ENCODE measurements at places on chromosomes 5 and 9. TPM values are rescaled to one million over a fixed set of nuclear protein-coding genes. Genes with fewer than 3 reads are reported as not detected.
A peak's percentile ranks its signal among the peaks of the same experiment; 100 is the strongest.

DNA sequence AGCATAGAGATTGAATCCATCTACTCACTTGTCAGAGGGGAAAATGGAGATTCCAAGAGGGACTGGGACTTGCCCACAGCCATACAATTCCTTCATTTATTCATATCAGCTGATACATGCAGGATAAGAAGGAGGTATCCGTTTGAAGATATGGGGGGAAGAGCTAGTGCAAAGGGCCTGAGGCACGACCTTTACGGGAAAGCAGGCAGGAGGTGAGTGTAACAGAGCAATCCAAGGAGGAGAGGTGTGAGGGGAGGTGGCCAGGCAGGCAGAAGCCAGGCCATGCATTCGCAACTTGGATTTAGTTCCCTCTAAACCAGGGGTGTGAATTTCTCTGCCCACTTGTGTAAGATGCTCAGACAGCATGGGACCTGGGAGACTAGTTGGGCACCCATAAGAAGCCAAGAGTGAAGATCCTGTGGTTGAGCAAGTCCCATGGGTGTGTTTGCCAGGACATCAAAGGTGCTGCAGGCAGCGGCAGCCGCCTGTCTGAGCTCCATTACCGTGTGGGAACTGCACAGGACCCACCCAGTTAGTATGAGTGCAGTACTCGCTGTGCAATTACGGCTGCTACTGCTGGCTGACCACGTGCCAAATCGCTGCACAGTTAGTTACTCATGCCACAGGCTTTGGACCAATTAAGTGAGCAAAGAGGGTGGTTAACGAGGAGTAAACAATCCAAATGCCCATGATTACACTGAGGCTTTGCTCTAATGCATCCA lies 31.4 kb upstream of the FAT2 start:
- no peaks in the 10 kb centered on the region for H3K4me1 ChIP-seq
- no peak overlapping the region for H3K27ac ChIP-seq
- no peaks in the 10 kb centered on the region for H3K36me3 ChIP-seq
- H3K27me3 ChIP-seq: peaks cover 1% of the 10 kb centered on the region
- no peak overlapping the region for H3K4me3 ChIP-seq

- H3K36me3 ChIP-seq: no peaks in the 10 kb centered on the region
- no peaks in the 10 kb centered on the region for H3K27me3 ChIP-seq
- H3K4me1 ChIP-seq: no peaks in the 10 kb centered on the region
- no peak overlapping the region for H3K4me3 ChIP-seq
- H3K27ac ChIP-seq: no peak overlapping the region
- no peak for DNase-seq
These were observed 57.5 kb upstream of the HTR1A start for GRCh38 chr5:64019746-64020145.

- peaks cover 14% of the 10 kb centered on the region for H3K27me3 ChIP-seq
- no peaks in the 10 kb centered on the region for H3K4me1 ChIP-seq
- DNase-seq: no peak
- no peaks in the 10 kb centered on the region for H3K36me3 ChIP-seq
These were observed 19.1 kb downstream of the PALM2AKAP2 start for GRCh38 chr9:109799141-109799540.

DNA sequence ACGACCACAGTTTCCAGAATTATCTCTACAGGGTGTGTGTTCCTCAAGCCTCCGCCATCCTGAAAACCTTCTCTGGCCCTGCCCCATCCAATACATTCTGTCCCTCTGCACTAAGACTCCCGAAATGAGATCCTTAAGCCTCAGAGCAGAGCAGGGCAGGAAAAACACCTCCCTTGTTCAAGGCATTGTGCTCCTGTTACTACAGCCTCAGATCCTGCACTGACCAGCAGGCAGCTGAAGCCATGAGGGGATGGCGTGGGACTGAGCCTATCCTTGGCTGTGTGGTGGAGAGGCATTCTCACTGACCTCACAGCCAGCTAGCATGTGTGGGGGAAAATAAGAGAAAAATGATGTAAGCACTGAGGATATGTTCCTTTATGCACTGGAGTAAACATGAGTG lies 106.7 kb upstream of the PHYKPL start:
- H3K4me3 ChIP-seq: no peak overlapping the region
- H3K27ac ChIP-seq: no peak overlapping the region
- no peaks in the 10 kb centered on the region for H3K36me3 ChIP-seq
- H3K27me3 ChIP-seq: peaks cover 2% of the 10 kb centered on the region
- no peak for DNase-seq

GRCh38 chr5:148640471-148640870 lies 13.9 kb downstream of the HTR4 start:
- DNase-seq: no peak
- no peaks in the 10 kb centered on the region for H3K36me3 ChIP-seq
- H3K4me1 ChIP-seq: no peaks in the 10 kb centered on the region
- peaks cover 15% of the 10 kb centered on the region for H3K27me3 ChIP-seq
- no peak overlapping the region for H3K27ac ChIP-seq

DNA sequence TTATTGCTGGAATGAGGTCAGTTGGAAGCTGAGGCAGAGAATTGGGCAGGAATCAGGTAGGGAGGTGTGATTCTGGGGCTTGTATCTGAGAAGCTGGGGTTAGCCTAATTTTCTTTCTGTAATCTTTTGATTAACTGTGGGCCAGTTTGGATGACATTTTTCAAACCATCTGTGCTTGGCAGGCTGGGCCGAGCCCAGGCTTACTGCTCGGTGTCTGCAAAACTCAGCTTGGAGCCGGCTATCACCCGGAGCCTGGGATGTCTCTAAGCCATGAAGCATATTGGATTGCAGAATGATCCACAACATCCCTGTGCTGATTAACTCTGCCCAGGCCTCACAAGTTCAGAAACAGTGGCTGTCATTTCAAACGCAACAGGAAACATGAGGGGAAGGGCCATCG lies 26.5 kb downstream of the KCNMB1 start:
- H3K27me3 ChIP-seq: peaks cover 3% of the 10 kb centered on the region
- no peak overlapping the region for H3K4me3 ChIP-seq
- H3K27ac ChIP-seq: no peak overlapping the region
- no peaks in the 10 kb centered on the region for H3K36me3 ChIP-seq
- no peaks in the 10 kb centered on the region for H3K4me1 ChIP-seq

DNA sequence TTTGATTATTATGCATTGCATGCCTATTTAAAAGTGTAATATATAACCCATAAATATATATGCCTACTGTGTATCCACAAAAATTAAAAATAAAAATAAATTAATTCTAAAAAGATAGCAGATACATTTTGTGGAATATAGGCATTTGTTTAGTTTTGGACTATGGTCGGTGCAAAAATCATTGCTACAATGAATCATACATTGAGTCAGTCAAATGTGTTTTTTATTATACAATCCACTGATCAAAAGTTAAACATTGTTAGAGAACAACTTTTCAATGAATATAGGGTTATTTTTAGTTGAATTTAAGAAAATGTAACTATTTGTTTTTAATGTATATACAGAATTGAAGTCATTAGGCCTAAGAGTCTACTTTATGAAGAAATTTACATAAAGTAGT lies 885.9 kb downstream of the EFNA5 start:
- H3K4me1 ChIP-seq: no peaks in the 10 kb centered on the region
- H3K27me3 ChIP-seq: no peaks in the 10 kb centered on the region
- no peak for DNase-seq
- H3K36me3 ChIP-seq: no peaks in the 10 kb centered on the region

DNA sequence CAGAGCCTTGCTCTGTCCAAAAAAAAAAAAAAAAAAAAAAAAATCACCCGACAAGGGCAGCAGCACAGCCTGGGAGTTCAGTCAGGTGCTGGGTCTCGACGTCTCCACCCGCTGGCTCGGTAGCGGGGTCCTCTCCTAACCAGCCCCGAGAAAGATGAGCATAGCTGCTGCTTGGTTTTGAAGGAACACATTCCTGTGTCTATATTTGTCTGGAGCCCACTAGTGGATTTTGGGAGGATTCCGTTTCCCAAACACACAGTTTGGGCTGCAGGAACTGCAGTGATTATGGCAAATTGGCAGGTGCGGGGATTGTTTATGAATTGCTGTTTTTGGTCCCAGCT lies 1.2 kb downstream of the OTULINL start:
- no peak for DNase-seq
- peaks cover 34% of the 10 kb centered on the region for H3K4me1 ChIP-seq
- H3K4me3 ChIP-seq: peak overlapping the region; percentile 83
- H3K27ac ChIP-seq: peak overlapping the region; percentile 69
- H3K36me3 ChIP-seq: peaks cover 15% of the 10 kb centered on the region
- H3K27me3 ChIP-seq: peaks cover 16% of the 10 kb centered on the region

GRCh38 chr9:118896324-118897000 lies 472.8 kb downstream of the BRINP1 start:
- no peaks in the 10 kb centered on the region for H3K27me3 ChIP-seq
- no peak overlapping the region for H3K27ac ChIP-seq
- DNase-seq: no peak
- no peaks in the 10 kb centered on the region for H3K4me1 ChIP-seq

DNA sequence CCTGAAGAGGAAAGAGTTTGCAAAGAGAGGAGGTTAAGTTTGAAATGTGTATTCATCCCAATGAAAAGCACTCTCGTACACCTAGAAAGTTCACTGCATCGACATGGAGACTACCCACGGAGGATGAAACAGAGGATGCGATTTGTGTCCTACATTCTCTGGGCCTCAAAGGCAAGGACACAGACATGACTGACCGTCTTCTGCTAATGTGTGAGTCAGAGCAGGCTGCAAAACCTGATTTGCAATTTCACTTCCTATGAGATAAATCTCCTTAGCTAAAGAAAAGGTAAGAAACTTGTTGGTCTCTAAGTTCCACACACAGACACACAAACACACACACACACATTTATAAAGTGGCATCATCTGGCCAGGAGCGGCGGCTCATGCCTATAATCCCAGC lies 98.6 kb downstream of the GNAQ start:
- H3K36me3 ChIP-seq: peaks cover 12% of the 10 kb centered on the region
- H3K4me1 ChIP-seq: peaks cover 7% of the 10 kb centered on the region
- H3K27ac ChIP-seq: no peak overlapping the region

- H3K27me3 ChIP-seq: no peaks in the 10 kb centered on the region
- peaks cover 52% of the 10 kb centered on the region for H3K36me3 ChIP-seq
- no peak overlapping the region for H3K4me3 ChIP-seq
- peaks cover 46% of the 10 kb centered on the region for H3K4me1 ChIP-seq
- H3K27ac ChIP-seq: peak overlapping the region; percentile 48
These were observed 5.4 kb upstream of the PRR7 start for GRCh38 chr5:177440990-177441780.

- DNase-seq: no peak
- H3K36me3 ChIP-seq: no peaks in the 10 kb centered on the region
- H3K27me3 ChIP-seq: no peaks in the 10 kb centered on the region
- H3K4me3 ChIP-seq: no peak overlapping the region
- H3K27ac ChIP-seq: no peak overlapping the region
These were observed 1022.3 kb upstream of the WWC1 start for GRCh38 chr5:167269146-167269545.

DNA sequence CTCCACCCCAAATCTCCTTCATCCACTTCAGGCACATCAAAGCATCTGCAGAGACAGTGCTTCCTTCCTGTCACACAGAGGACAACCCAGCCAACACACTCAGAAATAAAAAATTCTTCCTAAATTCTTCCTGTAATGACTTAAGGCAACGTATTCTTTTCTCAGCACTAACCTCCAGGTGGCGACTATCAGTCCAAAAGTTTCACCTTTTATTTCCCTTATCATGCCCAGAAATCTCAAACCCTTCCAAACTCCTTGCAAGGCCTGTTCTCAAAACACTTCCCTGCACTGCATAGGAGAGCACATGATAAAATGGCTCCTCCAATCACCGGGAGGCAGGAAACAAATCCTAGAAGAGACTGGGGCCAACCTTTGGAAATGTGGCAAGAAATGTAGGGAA lies 35.1 kb downstream of the SLIT3 start:
- no peaks in the 10 kb centered on the region for H3K27me3 ChIP-seq
- no peak for DNase-seq
- H3K4me1 ChIP-seq: no peaks in the 10 kb centered on the region
- no peak overlapping the region for H3K27ac ChIP-seq
- no peaks in the 10 kb centered on the region for H3K36me3 ChIP-seq
- H3K4me3 ChIP-seq: no peak overlapping the region

- H3K27me3 ChIP-seq: no peaks in the 10 kb centered on the region
- DNase-seq: no peak
- no peaks in the 10 kb centered on the region for H3K36me3 ChIP-seq
- no peaks in the 10 kb centered on the region for H3K4me1 ChIP-seq
- no peak overlapping the region for H3K4me3 ChIP-seq
These were observed 1.6 kb upstream of the FCN1 start for GRCh38 chr9:134919303-134919702.

DNA sequence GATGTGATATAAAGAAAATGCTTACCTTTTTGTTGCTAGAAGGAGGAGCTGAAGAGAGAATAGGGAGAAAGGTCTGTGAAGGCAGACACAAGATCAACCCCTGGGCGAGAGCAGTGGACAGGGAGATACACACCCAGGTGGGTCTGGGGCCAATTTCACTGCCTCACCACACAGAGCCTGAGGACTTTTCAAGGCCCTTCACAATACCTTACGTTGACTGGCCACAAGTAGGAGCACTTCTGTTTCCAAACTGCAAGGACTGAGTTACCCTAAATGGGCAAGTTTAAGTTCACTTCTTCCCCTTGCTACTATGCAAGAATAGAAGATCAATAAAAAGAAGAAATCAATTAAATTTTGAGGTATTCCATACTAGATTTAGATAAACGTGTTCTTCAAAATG lies 174.5 kb upstream of the SLC12A2 start:
- no peak overlapping the region for H3K4me3 ChIP-seq
- peaks cover 5% of the 10 kb centered on the region for H3K4me1 ChIP-seq
- no peaks in the 10 kb centered on the region for H3K36me3 ChIP-seq
- peak; percentile 62 for DNase-seq

DNA sequence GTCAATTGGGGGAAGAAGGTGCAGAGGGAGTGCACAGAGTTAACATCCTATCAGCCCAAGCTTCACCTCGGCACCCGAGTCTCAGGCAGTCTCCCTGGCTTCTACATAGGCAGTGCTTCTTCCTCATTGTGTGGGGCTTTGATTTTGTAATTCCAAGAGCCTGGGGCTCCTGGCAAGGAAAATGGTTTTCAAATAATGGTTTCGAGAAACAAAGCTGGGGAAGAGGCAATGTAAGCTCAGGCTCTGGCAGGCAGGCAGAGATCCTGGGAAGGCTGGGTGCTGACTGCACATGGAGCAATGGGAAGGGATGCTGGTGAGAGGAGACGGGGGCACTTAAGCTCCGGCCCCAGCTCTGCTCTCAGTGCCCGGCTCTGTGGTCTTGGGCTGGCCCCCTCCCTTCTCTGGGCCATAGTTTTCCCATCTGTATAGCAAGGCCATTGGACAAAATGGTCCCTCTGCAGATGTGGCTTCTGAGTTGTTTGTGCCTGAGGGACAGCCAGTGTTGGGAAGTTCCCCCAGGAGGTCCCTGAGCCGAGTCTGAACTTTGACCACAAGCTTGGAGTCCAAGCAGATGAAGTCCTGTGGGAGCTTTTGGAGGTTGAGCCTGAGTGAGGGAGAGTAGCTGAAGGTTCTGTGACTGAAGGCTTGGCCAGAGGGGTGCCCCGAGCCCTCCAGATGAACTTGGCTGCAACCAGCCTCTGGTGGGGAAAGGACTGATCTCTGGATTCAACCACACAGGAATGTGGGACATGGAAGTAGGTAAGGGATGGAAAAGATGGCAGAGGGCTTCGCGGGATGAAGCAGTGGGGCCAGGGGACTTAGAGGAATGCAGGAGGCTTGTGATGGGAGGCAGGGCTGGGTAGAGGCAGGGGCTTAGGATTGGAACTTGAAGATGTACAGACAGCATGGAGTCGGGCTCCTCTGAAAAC lies 28.5 kb upstream of the IL17B start:
- no peak overlapping the region for H3K27ac ChIP-seq
- H3K4me1 ChIP-seq: no peaks in the 10 kb centered on the region
- H3K4me3 ChIP-seq: no peak overlapping the region
- no peaks in the 10 kb centered on the region for H3K36me3 ChIP-seq
- DNase-seq: no peak

Gene SLC4A9
- total RNA-seq: not detected

Gene UGT3A2
- total RNA-seq: not detected

Gene SHISAL2B
- not detected for total RNA-seq

Gene CCDC152
- total RNA-seq: 6.6 TPM

Gene PCDHGA3
- 0.19 TPM for total RNA-seq

Gene TXNDC8
- total RNA-seq: not detected

Measured in activated CD4-positive, alpha-beta T cell treated with anti-CD3 and anti-CD28 coated beads, Interleukin-2, amount 10 ng/mL, durations not matched to agents 24 days and 14 days (primary cell).